ENCODE measurements at places on chromosomes 13 and 19.

- DNase-seq: peak; percentile 6
These were observed 68.1 kb downstream of the ERCC5 start for GRCh38 chr13:102913914-102914313.

GRCh38 chr19:21585281-21585890 is 80.0 kb downstream of the ZNF429 start:
- no peak for DNase-seq

- no peak for DNase-seq
These were observed 1.4 kb upstream of the SLC7A9 start for GRCh38 chr19:32870981-32871451.

GRCh38 chr13:65882810-65883209 is 1347.3 kb downstream of the PCDH9 start:
- DNase-seq: no peak

DNA sequence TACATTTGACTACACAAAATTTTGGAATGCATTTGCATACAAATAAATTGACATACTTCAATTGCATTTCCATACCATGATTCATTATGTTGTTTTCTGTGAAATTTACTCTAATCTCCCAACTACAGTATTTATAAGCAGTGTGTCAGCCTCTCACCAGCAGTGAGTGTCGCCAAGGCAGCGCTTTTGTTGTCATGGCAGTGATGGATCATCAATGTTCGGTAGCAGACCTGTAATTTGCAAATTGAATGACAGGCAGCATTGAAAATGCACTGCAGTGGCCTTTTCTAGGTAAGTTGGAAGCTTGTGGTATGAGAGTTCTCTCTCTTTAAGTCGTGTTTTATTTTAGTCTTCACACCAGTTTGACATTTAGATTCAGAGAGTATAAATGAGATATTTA is 534.1 kb downstream of the PCDH17 start:
- no peak for DNase-seq

Measured in AG08395 (cell line).